ENCODE measurements at places on chromosomes 13 and 19.

DNA sequence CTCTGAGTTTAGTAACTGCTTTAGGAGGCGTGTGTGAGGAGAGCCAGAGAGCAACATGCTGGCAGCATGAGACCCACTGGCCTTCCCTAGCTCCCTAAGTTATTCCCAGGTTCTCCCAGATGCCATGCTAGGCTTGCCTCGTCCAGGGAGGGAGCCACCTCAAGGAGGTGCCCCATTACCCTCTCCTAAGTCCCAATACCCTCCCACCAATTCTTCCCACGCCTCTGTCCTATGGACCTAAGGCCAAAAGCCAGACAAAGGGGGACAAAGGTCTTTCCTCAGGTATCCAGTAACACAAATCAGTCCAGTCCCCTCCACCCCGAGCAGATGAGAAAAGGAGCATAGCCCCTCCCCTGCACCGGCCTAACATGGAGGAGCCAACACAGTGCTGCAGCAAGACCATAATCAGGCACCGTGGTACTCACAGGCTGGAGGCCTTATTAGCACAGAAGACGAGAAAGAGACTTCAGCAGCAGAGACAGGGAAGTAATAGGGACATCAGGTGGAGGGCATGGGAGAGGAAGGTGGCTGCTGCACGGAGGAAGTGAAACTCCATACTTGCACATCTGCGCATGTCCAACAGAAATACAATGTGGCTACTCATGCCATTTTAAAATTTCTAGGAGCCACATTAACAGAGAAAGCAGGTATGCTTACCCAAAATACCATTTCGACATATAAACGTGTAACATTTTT is 46.3 kb downstream of the BRD4 start:
- no peak for DNase-seq

- DNase-seq = no peak
Observed at GRCh38 chr19:46739290-46739771, 6.5 kb upstream of the FKRP start.

- DNase-seq = no peak
Observed at GRCh38 chr19:3980353-3981251, 4.7 kb downstream of the EEF2 start.

GRCh38 chr13:113324398-113324797 is 27.4 kb downstream of the LAMP1 start:
- no peak for DNase-seq

- no peak for DNase-seq
Observed at GRCh38 chr13:111317042-111317550, 3.3 kb upstream of the TEX29 start.

DNA sequence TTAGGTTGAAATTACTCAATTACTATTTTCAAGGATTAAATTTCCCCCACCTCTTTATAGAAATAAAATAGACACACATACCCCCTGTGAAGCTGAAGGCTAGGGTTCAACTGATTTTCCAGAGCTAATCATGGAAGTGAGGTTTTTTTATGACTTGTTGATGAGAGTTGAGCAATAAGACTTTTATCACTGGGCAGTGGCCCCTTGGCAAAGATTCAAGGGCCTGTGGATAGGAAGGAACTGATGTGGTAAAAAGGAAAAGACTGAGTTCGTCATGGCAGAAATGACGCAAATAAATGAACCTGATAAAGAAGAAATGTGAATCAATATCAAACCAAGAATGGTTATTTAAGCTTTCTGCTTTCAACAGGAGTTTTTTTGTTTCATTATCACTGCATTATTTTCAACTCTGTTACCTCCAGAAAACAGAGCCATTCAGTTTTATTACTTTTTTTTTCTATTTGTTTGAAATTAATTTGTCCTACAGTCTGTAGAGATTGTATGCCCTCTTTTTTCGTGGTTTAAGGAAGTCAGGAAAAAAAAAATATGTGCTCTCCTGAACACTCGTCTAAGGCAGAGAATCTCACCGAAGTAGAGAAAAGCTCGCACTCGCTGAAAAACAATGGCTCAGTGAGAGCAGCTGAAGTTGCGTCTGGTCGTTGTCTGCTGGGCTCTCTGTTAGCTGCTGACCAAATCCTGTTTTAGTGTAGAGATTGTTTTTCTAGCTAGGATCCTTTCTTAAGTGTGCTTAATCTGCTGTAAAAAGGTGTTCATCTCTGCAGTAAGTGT is 38.9 kb downstream of the STOML3 start:
- no peak for DNase-seq

GRCh38 chr19:29620931-29621351 is 14.9 kb downstream of the POP4 start:
- DNase-seq = no peak

GRCh38 chr19:48569814-48570213 is 17.8 kb downstream of the SULT2B1 start:
- no peak for DNase-seq

- no peak for DNase-seq
Observed at GRCh38 chr19:14561847-14562351, 10.0 kb downstream of the NDUFB7 start.

- DNase-seq = no peak
Observed at GRCh38 chr13:89457977-89458376, 1786.8 kb downstream of the SLITRK5 start.

DNA sequence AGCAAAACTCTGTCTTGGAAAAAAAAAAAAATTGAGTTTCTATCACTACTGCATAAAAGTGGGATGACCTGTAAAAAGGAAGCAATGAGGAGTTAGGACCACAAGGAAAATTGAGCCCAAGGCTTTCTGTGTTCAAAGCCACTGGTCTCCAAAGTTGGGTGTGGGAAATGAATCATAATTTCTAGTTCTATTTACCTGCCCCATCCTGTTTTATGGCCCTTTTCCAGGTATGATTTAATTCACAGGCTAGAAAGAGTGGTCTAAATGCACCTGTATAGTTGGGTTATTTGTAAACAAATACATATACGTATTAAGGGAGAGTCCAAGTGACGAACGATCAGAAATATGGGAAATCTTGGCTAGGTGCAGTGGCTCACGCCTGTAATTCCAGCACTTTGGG is 5.9 kb upstream of the DCAF15 start:
- DNase-seq = no peak

GRCh38 chr19:57903618-57904184 is 12.7 kb downstream of the ZNF417 start:
- no peak for DNase-seq

DNA sequence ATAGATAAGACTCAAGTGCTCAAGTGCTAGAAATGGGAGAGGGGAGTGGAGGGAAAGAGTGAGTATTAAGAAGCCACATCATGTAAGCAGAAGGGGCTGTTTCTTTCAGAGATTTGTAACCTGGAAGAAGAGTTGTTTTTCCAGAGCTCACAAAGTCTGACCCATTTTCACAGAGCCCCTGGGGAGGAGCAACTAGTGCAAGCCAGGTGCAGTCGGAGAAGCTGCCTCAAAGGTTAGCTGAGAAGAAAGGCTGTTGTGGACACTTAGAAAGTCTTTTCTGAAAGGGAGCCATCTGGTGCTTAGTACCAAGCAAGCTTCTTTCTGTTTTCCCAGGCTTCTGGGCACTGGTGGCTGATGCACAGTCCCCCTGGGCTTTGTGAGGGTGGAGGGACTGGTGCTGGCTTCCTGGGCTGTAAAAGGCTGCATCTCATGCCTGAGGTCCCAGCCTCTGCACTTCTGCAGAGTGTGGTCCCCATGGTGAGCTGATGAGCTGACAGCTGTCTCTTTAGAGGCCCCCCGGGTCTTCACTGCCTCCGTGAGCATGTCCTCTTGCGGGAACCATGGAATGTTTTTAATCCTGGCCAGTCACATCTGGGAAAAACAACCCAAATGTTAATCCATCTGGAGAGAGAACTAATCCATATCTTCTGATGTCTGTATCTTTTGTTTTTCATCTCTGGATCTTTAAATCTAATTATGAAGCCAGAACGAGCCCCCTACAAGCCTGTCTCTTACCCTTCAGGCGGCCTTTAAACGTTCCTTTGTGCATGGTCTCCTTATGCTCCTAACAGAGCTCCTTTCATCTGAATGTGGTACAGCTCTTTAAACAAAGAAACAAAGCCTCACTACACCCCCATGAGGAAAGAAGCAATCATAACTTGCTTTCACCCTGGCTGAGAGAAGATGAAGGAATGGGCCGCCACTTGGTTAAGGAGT is 40.2 kb downstream of the OLFM4 start:
- DNase-seq = peak; percentile 43

DNA sequence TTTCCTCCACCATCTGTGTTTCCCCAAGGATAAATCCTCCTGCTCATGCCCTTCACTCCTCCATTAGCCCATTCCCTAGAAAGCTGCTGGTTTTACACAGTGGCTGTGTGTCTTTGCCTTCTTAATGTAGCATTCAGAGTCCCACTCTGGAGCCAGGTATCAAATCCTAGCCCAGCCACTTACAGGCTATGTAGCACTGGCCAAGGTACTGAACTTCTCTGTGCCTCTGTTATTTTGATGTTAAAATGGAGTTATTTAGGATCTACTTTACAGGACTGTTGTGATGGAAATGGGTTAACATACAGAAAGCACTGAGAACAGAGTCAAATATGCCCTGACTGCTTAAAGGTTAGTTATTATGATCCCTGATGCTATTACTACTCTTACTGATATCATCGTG is 1.5 kb upstream of the ZSCAN4 start:
- DNase-seq = no peak

- DNase-seq = peak; percentile 90
Observed at GRCh38 chr19:3403489-3404323, 37.3 kb downstream of the NFIC start.

DNA sequence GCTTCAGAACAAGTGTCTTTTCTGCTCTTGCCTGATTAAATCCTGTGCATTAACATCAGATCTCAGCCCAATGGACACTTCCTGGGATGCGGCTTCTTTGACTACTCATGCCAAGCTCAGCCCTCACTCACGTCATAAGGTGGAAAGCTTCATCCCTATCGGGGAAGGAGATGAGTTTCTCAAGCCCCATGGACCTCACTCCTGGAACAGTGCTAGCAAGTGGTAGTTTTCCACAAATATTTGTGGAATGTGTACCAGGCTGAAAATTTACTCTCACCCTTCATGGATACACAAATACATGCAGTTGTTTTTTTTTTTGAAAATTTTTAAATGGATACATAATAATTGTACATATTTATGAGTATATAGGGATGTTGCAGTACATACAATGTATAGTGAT is 34.6 kb upstream of the FARP1 start:
- no peak for DNase-seq

DNA sequence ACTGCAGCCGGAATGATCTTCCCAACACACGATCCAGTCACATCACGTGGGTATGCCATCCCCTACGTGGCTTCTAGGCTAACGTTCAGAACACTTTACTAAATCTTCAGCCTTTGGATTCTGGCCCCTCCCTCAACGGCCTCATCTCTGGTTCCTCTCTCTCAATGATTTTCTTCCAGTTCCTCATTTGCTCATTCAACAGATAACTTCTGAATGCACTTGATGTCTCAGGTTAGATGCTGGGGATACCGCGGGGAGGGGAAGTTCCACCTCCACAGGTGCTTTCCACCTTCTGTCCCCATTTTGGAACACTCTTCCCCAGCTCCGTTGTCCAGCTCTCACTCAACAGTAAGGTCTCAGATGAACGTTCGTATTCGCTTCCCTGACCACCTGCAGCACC is 66.1 kb downstream of the ATP7B start:
- DNase-seq = no peak

DNA sequence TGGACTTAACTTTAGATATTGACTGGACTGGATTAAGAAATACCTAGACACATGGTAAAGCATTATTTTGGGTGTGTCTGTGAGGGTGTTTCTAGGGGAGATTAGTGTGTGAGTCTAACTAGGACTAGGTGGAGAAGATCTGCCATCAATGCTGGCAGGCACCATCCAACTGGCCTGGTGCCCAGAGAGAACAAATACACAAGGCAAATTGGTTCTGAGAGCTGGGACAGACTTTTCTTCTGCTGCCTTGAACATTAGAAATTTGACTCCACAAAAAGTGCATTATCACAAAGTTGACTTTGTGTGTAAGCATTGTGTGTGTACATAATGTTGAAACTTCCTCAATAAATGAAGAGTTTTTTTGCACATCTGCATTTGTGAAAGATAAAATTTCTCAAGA is 522.1 kb downstream of the SUCLA2 start:
- DNase-seq = no peak

DNA sequence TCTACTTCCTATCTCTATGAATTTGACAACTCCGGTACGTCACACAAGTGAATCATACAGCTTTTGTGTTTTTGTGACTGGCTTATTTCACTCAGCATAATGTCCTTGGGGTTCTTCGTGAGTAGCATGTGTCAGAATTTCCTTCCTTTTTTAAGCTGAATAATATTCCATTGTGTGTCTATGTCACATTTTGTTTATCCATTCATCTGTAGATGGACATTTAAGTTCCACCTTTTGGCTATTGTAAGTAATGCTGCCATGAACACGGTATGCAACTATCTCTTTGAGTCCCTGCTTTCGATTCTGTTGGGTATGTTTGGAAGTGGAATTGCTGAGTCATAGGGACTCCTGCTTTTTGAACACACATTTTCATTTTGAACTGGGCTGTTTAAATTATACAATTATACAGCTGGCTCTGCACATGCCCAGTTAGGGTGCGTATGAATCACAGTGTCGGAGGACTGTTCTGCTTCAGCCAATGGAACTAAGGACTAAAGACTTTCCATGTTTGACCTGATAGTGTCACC is 43.0 kb upstream of the C13orf42 start:
- no peak for DNase-seq

- no peak for DNase-seq
Observed at GRCh38 chr13:73742982-73743381, 391.2 kb downstream of the KLF12 start.

GRCh38 chr13:98846986-98847385 is 94.5 kb upstream of the SLC15A1 start:
- DNase-seq = no peak

DNA sequence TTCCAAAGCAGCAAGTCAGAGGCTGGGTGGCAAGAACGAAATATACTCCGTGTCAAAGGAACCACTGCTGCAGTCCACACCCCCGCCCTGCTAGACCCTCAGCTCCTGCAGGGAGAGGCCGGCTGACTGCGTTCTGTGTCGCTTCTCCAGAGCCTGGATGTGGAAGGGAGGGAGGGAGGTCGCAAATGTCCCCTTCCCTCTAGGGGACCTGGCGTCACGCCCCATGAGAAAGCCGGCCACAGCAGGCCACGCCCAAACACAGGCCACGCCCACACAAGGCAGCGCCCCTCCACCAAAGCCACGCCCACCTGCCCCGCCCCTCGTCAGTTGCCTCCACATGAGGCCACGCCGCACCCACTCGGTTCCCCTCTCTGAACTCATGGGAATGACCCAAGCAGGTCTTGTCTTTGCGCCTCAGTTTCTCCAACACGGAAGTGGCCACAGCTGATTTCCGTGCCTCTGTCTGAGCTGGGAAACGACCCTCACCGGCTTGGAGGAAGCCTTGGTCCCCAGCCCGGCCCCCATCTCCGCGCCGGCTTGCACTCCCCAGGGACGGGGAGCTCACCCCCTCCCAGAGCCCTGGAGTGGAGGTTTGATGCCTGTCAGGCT is 38.4 kb upstream of the TCF3 start:
- DNase-seq = no peak

GRCh38 chr13:99071666-99072065 is 93.8 kb upstream of the DOCK9 start:
- no peak for DNase-seq
